Urinary bladder (tissue), 4 donors: ENCODE measurements at places on chromosomes 13 and 19.
A peak's percentile ranks its signal among the peaks of the same experiment; 100 is the strongest.

- no peak for DNase-seq
Observed at GRCh38 chr13:60016229-60016628, 147.5 kb downstream of the DIAPH3 start.

GRCh38 chr13:68057836-68058235, 827.7 kb upstream of the PCDH9 start:
- DNase-seq, result no peak

GRCh38 chr19:40392894-40393517, 3.0 kb upstream of the HIPK4 start:
- DNase-seq, result peak; percentile 56

GRCh38 chr19:10516671-10517286, 468 bp downstream of the S1PR5 start:
- no peak for DNase-seq

DNA sequence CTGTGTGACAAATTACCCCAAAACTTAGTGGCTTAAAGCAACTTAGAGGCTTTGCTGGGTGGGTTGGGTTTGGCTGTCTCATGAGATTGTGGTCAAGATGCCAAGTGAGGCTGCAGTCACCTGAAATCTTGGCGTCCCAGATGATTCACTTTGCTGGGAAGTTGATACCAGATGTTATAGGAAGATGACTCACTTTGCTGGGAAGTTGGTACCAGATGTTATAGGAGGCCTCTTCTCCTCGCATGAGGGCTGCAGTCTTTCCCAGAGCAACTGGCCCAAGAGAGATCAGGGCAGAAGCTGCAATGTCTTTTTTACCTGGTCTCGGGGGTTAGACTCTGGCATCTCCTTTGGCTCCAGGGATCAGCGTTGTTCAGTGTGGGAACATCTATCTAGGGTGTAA, 16.8 kb downstream of the TEX29 start:
- DNase-seq, result no peak

DNA sequence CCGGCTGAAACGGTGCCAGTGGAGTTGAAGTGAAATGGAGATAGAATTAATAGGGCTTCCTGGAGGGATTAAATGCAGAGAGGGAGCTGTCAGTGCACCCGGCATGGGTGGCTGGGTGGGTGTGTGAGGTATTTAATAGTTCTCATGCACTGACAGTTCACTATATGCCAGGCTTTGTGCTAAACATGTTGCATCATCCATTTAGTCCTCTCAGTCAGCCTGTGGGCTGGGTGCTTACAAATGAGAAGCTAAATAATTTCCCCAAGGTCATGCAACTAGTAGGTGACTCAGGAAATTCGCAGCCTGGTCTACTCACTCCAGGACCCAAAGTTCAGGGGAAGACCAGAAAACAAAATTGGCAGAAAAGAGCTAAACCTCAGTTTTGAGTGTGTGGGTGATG, 63.5 kb upstream of the SPATA13 start:
- DNase-seq, result no peak

GRCh38 chr13:33958964-33959363, 141.0 kb downstream of the RFC3 start:
- DNase-seq, result no peak

GRCh38 chr13:24050292-24050711, 110.2 kb upstream of the SPATA13 start:
- DNase-seq, result no peak

GRCh38 chr19:5631567-5632240, 8.8 kb downstream of the SAFB start:
- no peak for DNase-seq

- peak; percentile 77 for DNase-seq
Observed at GRCh38 chr13:29925457-29926097, 75.2 kb upstream of the UBL3 start.

- no peak for DNase-seq
Observed at GRCh38 chr19:35264268-35265125, 4.3 kb upstream of the USF2 start.

DNA sequence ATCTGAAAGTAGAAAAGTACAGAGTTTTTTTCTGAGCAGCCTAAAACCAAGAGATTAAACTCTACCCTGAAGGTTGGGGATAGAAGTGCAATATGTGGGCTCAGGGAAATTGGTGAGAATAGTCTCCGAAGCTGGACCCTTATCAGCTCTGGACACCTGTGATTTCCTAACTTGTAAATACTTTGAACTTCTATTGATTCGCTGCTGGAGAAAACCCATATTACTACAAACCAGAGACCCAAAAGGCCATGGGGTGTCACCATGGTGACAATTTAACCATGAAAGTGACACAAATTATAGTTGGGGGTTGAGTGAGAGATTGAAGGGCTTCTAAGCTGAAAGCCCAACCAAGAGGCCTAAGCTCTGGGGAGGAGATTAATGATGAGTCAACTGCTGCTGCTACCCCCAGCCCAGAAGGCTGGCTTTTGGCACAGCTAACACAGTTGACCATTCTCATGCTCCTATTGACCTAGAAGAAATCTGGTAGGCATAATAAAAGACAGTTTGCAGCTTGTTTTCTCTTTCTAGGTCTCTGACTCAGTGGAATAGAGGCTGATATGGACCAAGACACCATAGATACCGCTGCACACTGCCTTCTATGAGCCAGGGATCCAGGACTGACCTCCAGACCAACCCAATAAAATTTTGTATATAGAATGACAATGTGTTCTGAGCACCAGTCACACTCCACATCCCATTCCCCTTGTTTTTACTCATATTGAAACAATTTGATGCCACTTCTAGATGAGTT, 131.9 kb upstream of the FNDC3A start:
- no peak for DNase-seq

- DNase-seq, result no peak
Observed at GRCh38 chr13:54226876-54227275, 1198.3 kb downstream of the OLFM4 start.

- DNase-seq, result no peak
Observed at GRCh38 chr13:24085662-24086061, 74.9 kb upstream of the SPATA13 start.

GRCh38 chr19:41934849-41935374, 6.7 kb upstream of the ERFL start:
- no peak for DNase-seq

DNA sequence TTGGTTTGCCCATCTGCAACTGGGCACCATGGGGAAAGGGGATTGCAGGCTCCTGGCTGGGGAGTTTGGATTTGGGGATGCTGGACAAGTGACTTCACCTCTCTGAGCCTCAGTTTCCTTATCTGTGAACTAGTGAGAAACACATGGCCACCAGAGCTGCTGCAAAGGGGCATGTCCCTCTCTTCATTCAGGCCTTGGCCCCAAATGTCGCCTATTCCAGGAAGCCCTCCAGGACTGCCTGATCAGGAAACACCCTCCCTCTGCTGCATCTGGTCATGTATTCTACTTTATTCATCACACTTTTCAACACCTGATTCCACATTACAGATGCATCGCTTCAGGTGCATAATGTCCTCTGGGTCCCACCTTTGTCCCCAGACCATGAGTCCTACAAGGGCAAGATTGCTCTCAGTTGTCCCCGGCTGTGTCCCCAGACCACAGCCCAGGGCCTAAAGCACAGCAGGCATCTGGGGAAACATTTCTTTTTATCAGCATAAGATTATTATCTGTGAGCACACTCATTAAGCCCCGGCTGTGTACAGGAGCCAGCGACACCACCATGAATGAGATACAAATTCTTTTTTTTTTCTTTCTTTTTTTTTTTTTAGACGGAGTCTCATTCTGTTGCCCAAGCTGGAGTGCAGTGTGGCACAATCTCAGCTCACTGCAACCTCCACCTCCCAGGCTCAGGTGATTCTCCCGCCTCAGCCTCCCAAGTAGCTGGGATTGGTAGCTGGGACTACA, 37.5 kb downstream of the ARRDC2 start:
- DNase-seq, result no peak

DNA sequence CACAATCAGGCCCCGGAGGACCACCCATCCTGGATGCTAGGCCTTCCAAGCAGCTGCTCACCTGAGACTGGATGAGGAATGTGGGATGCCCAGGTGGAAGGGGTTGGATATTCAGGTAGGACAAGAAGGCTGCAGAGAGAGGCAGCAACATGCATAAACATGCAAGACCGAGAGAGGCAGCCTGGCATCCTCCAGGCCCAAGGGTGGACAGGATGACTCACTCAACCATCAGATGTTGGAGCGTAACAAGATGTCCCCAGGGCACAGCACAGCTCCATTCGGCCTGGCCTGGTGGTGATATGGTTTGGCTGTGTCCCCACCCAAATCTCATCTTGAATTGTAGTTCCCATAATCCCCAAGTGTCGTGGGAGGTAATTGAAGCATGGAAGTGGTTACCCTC, 10.0 kb upstream of the CABP5 start:
- DNase-seq, result no peak

GRCh38 chr13:113121928-113122471, 599 bp upstream of the F10 start:
- DNase-seq, result no peak

GRCh38 chr13:110758195-110758805, 44.8 kb downstream of the ING1 start:
- DNase-seq, result no peak

- no peak for DNase-seq
Observed at GRCh38 chr19:46571495-46571894, 29.6 kb upstream of the CALM3 start.

- DNase-seq, result no peak
Observed at GRCh38 chr13:31274390-31274789, 74.6 kb downstream of the B3GLCT start.

DNA sequence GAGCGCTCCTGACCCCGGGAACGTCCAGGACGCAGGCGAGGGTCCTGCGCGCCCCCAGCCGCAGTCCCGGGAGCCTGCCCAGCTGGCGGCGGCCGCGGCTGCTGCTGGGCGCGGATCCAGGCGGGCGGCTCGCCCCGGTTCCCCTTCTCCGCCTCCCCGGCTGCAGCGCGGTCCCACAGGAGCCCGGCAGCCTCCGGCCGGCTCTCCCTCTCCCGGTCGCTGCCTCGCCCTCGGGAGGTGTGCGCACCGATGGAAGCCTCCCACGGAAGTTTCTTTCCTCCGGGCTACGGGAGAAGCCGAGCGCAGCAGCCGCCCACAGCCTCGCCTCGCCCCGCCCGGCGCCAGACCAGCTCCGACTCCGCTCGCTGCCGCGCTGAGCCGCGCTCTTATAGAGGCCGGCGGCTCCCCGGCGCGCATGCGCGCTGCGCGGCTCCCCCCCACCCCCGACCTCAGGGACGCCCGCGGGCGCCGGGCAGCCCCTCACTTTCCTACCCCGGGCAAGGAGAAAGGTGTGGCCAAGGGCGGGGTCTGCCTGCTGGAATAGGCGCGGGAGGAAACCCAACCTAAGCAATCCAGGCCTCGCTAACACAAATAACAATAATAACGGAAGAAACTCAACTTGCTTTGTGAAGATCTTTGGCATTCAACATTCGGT, at the start of gene SHISA2:
SHISA2 (minus strand) TSS at position 360 of the 655 bp plus-strand sequence. CDS start 1,041 bp downstream, outside the sequence.
- DNase-seq, result no peak

DNA sequence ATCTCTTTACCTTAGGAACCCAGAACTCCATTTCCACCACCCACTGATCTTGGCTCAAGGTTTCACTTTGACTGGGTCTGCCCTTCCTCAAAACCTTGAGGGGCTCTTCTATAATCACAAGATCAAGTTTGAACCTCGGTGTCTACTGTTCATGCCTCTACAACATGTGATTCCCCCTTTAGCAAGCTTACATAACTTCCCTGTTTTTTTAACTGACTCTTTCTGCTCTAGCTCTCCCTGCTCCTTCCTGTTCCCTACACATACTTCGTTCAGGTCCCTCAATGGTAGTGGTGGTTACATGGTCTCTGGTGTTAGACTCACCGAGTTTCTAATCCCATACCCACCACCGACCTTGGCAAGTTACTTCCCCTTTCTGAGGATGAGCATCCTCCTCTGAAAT, 26.7 kb downstream of the CEACAM8 start:
- DNase-seq, result no peak

DNA sequence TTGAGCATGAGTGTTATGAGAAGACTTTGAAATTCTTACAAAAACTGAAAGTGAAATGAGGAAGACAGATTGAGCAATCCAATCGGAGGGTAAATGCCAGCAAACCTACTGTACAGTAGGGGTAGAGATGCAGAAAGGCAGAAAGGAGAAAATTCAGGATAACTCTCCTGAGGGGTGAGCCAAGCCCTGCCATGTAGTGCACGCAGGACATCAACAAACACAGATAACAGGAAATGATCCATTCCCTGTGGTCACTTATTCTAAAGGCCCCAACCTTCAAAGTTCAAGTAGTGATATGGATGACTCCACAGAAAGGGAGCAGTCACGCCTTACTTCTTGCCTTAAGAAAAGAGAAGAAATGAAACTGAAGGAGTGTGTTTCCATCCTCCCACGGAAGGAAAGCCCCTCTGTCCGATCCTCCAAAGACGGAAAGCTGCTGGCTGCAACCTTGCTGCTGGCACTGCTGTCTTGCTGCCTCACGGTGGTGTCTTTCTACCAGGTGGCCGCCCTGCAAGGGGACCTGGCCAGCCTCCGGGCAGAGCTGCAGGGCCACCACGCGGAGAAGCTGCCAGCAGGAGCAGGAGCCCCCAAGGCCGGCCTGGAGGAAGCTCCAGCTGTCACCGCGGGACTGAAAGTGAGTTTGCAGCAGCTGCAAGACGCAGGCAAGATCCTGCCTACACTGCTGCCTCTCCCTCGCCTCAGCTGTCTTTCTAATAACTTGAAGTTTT, at the start of gene TNFSF13B:
TNFSF13B (plus strand) TSS at position 118 of the 728 bp plus-strand sequence; CDS start at position 296, 178 bp downstream.
- DNase-seq, result no peak

- DNase-seq, result no peak
Observed at GRCh38 chr13:21079221-21079620, 17.8 kb upstream of the LATS2 start.

- no peak for DNase-seq
Observed at GRCh38 chr13:25085125-25085742, 10.7 kb upstream of the PABPC3 start.

DNA sequence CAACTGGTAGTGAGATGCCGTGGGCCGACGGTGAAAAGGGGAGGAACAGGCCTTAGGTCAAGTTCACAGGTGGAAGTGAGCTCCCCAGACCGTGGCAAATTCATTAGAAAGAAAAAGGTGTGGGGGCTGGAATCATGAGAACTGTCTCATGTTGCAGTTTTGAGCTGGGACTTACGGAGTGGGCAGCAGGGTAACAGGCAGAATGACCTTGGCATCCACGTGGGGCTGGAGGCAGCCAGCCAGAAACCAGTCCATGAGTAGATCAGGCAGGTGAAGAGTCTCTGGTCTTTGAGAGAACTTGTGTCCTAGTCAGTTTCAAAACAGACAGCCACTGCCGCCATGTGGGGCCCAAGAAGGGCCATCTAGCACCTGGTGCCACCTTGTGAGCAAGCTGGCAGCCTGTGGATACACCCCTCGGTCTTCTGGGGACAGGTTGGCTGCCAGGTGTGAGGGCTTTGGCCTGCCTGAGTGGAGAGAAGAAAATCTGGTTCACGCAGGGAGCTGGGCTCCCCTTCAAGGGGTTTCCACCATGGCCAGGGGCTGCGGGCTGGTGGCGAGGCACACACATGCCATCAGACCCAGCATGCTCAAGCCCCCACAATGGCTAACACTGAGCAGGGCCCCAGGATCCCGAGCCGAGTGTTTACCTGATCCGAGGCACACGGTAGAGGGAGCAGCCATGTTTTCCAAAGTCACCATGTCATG, 23.9 kb downstream of the TSSK6 start:
- DNase-seq, result no peak

- DNase-seq, result no peak
Observed at GRCh38 chr19:45249261-45250033, 1.6 kb upstream of the MARK4 start.

GRCh38 chr19:52896431-52897137, 851 bp downstream of the ZNF320 start:
- no peak for DNase-seq
